Thoracic aorta (tissue), 2 donors: ENCODE measurements at places on chromosomes 1 and 21.
A peak's percentile ranks its signal among the peaks of the same experiment; 100 is the strongest.

GRCh38 chr1:162632217-162632666 lies at the start of gene DDR2:
Gene DDR2 (plus strand): TSS chr1:162632464. CDS start chr1:162719064, 86,600 bp downstream.
- no peaks in the 10 kb centered on the region for H3K27me3 ChIP-seq
- no peaks in the 10 kb centered on the region for H3K36me3 ChIP-seq
- peak; percentile 43 for DNase-seq
- H3K27ac ChIP-seq: peak within 1 kb of the TSS; percentile 86
- peaks cover 48% of the 10 kb centered on the region for H3K4me1 ChIP-seq
- peak within 1 kb of the TSS; percentile 78 for H3K4me3 ChIP-seq

DNA sequence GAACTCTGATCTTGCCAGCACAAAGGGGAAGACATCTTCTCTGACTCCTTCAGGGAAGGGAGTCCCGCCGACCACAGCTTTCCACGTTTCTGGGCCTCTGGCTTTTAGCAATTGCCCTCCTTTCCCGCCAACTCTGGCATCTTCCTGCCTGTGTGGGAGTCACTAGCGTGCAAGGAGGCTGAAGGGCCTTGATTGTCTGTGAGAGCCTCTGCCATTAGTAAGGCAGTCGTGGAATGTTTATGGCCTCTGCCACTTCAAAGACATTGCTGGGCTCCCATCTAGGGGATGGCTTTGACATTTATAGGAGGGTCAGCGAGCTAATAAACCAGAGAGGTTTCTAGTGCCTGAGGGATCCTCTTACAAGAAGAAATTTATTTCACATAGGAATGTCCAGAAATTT lies 14.3 kb upstream of the PROK1 start:
- no peak for DNase-seq
- no peak overlapping the region for H3K4me3 ChIP-seq
- H3K27ac ChIP-seq: no peak overlapping the region
- no peaks in the 10 kb centered on the region for H3K4me1 ChIP-seq
- no peaks in the 10 kb centered on the region for H3K36me3 ChIP-seq

GRCh38 chr1:166127003-166127402 lies 39.8 kb downstream of the FAM78B start:
- H3K36me3 ChIP-seq: no peaks in the 10 kb centered on the region
- H3K4me3 ChIP-seq: no peak overlapping the region
- H3K27ac ChIP-seq: no peak overlapping the region
- no peak for DNase-seq
- H3K4me1 ChIP-seq: no peaks in the 10 kb centered on the region

DNA sequence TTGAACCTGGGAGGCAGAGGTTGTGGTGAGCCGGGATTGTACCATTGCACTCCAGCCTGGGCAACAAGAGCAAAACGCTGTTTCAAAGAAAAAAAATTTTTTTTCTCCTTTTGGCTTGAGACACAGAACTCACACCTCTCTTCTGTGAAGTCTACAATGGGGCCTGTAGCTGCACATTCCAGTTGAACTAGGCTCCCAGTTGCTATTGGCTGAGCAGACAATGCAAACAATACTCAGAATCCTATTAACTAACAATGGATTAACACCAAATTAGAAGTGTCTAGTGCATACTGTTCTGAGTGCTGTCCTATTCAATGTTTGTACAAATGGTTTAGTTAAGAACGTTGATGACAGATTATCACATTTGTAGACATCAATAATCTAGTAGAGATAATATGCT lies 17.6 kb upstream of the MCL1 start:
- peaks cover 12% of the 10 kb centered on the region for H3K36me3 ChIP-seq
- no peak for DNase-seq
- H3K4me1 ChIP-seq: no peaks in the 10 kb centered on the region
- H3K27me3 ChIP-seq: no peaks in the 10 kb centered on the region

DNA sequence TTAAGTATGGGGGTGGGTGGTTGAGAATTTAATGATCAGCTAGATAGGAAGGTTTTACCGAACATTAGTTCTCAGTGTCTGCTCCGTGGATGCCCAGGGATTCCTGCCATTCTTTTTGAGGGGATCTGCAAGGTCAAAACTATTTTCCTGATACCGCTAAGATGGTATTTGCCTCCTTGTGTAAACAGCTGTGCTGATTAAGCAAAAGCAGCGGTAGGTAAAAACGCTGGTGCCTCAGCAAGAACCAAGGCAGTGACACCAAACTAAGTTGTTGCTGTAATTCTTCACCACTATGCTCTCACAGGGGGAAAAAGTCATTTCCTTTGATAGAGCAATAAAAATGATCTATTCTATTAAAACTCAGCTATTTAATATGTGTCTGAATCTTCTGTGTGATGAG lies 229.0 kb downstream of the FMN2 start:
- H3K27me3 ChIP-seq: no peaks in the 10 kb centered on the region
- no peak overlapping the region for H3K27ac ChIP-seq
- H3K4me1 ChIP-seq: no peaks in the 10 kb centered on the region
- H3K4me3 ChIP-seq: no peak overlapping the region
- H3K36me3 ChIP-seq: no peaks in the 10 kb centered on the region
- DNase-seq: no peak

DNA sequence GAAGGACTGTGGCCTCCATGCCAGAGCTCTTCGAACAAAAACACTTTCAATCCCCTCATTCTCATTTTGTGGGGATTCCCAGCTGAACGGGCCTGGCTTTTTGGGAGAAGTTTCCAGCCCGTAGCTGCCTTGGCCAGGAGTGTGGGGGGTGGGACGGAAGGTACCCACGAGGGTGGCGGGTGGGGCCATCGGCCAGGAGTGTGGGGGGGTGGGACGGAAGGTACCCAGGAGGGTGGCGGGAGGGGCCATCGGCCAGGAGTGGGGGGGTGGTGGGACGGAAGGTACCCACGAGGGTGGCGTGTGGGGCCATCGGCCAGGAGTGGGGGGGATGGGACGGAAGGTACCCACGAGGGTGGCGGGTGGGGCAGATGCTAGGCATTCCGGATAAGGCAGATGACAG lies 71.7 kb upstream of the ZBTB18 start:
- no peaks in the 10 kb centered on the region for H3K4me1 ChIP-seq
- H3K4me3 ChIP-seq: no peak overlapping the region
- H3K27me3 ChIP-seq: no peaks in the 10 kb centered on the region
- no peak for DNase-seq
- H3K27ac ChIP-seq: no peak overlapping the region
